Aorta (tissue), 5 donors: ENCODE measurements at places on chromosomes 2 and 18. TPM values are rescaled to one million over a fixed set of nuclear protein-coding genes. Genes with fewer than 3 reads are reported as not detected.

The GPR17 gene
- total RNA-seq: not detected

The POTEJ gene
- total RNA-seq: not detected

The GTF2A1L gene
- not detected for total RNA-seq

The CCDC121 gene
- 2.2 TPM for total RNA-seq

The DIS3L2 gene
- total RNA-seq: 28.4 TPM

The DCC gene
- total RNA-seq: 0.78 TPM

The MAP3K20 gene
- 109 TPM for total RNA-seq

DNA sequence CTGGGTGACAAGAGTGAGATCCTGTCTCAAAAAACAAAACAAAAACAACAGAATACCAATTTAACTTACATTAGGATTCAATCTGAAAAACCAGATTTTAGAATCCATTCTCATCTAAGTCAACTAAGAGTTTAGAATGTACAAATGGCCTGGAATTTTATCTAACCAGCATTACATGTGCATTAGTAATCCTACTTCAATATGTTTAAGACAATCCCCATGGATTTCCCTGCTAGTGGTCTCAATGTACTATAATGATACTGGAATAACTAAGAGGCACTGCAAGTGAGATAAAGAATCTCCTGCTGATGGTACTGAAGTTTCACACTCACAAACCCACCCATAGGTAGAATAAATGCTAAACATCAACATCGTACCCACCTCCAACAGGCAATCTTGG, 53.9 kb upstream of the DNER start:
- no peaks in the 10 kb centered on the region for H3K4me1 ChIP-seq
- no peak overlapping the region for H3K27ac ChIP-seq
- DNase-seq: no peak
- peaks cover 11% of the 10 kb centered on the region for H3K36me3 ChIP-seq

GRCh38 chr2:1694371-1695271, 49.7 kb downstream of the PXDN start:
- DNase-seq: peak; percentile 19
- H3K36me3 ChIP-seq: peaks cover 6% of the 10 kb centered on the region
- no peak overlapping the region for H3K4me3 ChIP-seq

- no peaks in the 10 kb centered on the region for H3K36me3 ChIP-seq
- H3K4me1 ChIP-seq: no peaks in the 10 kb centered on the region
- no peak for DNase-seq
- H3K27ac ChIP-seq: no peak overlapping the region
- no peak overlapping the region for H3K4me3 ChIP-seq
- no peaks in the 10 kb centered on the region for H3K27me3 ChIP-seq
These were observed 37.6 kb upstream of the RIOK3 start for GRCh38 chr18:23415515-23415914.

DNA sequence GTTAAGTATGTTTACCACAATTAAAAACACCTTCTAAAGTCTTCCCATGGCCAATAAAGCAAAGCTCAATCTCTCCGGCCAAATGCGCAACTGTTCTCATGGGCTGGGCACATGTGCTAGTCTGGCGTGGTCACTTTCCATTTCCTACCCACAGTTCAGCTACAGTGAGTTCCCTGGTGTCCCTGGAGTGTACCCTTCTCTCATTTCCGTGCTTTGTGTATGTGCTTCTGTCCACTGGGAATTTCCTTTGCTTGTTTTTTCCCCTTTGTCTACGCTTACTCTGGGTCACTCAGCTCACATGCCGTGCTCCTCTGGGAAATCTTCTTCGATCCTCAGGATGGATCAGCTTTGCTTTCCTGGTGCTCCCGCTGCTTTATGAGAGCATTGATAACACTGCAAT, 69.6 kb upstream of the GYPC start:
- no peaks in the 10 kb centered on the region for H3K36me3 ChIP-seq
- no peaks in the 10 kb centered on the region for H3K4me1 ChIP-seq
- H3K27ac ChIP-seq: no peak overlapping the region
- no peak overlapping the region for H3K4me3 ChIP-seq
- H3K27me3 ChIP-seq: no peaks in the 10 kb centered on the region

- H3K36me3 ChIP-seq: no peaks in the 10 kb centered on the region
- H3K4me3 ChIP-seq: no peak overlapping the region
- no peaks in the 10 kb centered on the region for H3K27me3 ChIP-seq
- no peaks in the 10 kb centered on the region for H3K4me1 ChIP-seq
- no peak overlapping the region for H3K27ac ChIP-seq
- DNase-seq: no peak
These were observed 2.6 kb downstream of the C2orf72 start for GRCh38 chr2:231039821-231040364.

DNA sequence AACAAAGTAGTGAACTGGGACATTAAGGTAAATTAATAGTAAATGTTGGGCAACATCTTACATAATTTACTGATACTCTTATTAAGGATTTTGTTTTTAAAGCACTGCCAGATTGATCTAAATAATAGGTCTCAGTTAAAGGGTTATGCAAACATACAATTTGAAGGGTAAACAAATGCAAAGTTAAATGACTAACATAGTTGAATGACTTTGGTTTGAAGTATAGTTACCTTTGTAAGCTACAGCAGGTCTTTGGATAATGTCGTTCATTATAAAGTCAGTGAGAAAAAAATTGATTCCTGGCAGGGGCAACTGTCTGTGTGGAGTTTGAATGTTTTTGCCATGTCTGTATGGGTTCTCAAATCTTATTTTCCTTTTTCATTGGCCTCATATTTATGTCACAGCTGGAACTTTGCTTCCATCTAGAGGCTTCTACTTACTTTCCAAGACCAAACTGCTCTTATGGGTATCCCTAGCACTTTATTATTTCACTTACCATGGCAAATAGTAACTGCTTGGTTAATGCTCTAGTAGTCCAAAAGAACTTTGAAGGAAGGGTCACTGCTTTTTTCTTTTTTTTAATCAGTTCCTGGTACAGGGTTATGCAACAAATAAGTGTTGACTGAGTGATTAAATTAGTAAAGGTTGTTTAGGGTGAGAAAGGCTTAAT, 107.8 kb downstream of the NBEAL1 start:
- no peak overlapping the region for H3K27ac ChIP-seq
- DNase-seq: no peak
- H3K4me3 ChIP-seq: no peak overlapping the region
- no peaks in the 10 kb centered on the region for H3K4me1 ChIP-seq
- no peaks in the 10 kb centered on the region for H3K36me3 ChIP-seq

DNA sequence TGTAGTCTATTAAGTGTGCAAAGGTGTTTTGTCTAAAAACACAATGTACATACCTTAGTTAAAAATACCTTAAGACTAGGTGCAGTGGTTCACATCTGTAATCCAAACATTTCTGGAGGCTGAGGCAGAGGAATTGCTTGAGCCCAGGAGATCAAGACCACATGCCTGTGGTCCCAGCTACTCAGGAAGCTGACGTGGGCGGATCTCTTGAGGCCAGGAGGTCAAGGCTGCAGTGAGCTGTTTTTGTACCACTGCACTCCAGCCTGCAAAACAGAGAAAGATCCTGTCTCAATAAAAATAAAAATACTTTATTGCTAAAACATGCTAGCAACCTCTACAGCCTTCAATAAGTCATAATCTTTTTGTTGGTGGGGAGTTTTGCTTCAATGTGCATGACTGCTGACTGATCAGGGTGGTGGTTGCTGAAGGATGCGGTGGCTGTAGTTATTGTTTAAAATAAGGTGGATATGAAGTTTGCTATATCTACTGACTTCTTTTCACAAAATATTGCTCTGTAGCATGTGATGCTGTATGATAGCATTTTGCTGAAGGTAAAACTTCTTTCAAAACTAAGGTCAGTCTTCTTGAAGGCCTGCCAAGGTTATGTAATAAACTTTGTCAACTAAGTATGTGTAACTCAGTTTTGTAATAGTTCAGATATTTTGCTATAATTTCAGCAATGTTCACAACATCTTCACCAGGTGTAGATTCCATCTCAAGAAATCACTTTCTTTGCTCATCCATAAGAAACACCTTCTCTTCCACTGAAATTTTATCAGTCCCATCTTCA, 1238.0 kb upstream of the NRXN1 start:
- no peak for DNase-seq
- no peak overlapping the region for H3K27ac ChIP-seq
- no peak overlapping the region for H3K4me3 ChIP-seq
- H3K36me3 ChIP-seq: no peaks in the 10 kb centered on the region
- no peaks in the 10 kb centered on the region for H3K4me1 ChIP-seq

DNA sequence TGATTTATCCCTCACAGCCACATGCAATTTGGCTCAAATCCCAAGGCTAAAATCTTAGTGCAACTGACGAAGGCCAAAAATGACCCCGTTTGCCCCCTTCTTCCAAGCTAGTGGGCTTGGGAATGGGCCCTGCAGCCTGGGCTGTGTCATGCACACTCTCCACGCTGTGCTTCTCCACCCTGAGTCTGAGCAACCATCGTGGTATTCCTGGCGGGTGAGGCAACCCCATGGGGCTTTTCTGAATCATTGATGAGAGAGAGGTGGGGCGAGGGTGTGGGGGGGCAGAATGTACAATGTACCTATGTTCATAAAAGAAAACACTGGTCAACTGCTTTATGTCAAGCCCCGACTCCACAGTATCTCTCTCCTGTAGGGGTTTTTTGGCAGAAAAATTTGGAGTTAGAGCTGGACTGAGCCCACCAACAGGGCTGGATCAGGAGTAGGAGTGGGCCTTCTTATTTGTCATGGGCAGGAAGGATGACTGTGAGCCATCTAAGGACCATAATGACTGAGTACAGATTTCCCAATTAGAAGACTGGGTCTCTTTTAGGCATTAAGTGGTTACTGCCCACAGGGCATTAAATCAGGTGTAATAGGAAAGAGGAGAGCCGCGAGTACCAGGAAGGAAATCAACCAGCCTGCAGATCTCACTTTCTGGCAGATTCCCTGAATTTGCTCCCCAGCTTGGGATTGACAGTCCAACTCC, 8.9 kb downstream of the SULT1C2 start:
- H3K4me3 ChIP-seq: no peak overlapping the region
- no peak overlapping the region for H3K27ac ChIP-seq
- no peaks in the 10 kb centered on the region for H3K4me1 ChIP-seq
- DNase-seq: no peak

GRCh38 chr2:120415060-120415459, 69.1 kb downstream of the INHBB start:
- H3K4me3 ChIP-seq: no peak overlapping the region

DNA sequence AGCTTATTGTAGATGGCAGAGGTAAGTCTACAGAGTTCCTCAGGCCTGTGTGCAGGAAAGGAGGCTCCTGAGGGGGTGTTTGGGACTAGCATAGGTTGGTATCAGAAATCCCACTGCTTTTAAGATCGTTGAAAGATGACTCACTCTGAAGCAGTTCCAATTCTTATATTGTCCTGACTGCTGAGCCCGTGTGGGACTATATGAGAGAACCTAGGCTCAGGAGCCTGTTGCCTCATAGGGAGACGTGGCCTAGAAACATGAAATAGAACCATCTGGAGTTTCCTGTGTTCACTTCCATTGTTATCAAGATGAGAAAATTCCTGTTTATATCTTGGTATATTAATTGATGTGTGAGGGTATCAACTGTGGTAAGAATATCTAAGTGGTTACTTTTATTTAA, 5.7 kb downstream of the CCT7 start:
- DNase-seq: no peak
- no peak overlapping the region for H3K27ac ChIP-seq
- H3K4me1 ChIP-seq: no peaks in the 10 kb centered on the region
- H3K36me3 ChIP-seq: no peaks in the 10 kb centered on the region
- H3K4me3 ChIP-seq: no peak overlapping the region

- peaks cover 4% of the 10 kb centered on the region for H3K36me3 ChIP-seq
- no peak overlapping the region for H3K27ac ChIP-seq
- no peak overlapping the region for H3K4me3 ChIP-seq
- no peak for DNase-seq
- H3K4me1 ChIP-seq: no peaks in the 10 kb centered on the region
These were observed 29.1 kb downstream of the UXS1 start for GRCh38 chr2:106165029-106165428.

GRCh38 chr18:23487738-23488570, 15.4 kb upstream of the RMC1 start:
- DNase-seq: peak; percentile 62
- no peaks in the 10 kb centered on the region for H3K4me1 ChIP-seq
- no peaks in the 10 kb centered on the region for H3K27me3 ChIP-seq
- H3K36me3 ChIP-seq: no peaks in the 10 kb centered on the region
- peak overlapping the region; percentile 8 for H3K4me3 ChIP-seq

GRCh38 chr2:157500334-157500733, 56.4 kb upstream of the CYTIP start:
- H3K36me3 ChIP-seq: no peaks in the 10 kb centered on the region
- H3K27me3 ChIP-seq: no peaks in the 10 kb centered on the region
- no peaks in the 10 kb centered on the region for H3K4me1 ChIP-seq
- DNase-seq: no peak

DNA sequence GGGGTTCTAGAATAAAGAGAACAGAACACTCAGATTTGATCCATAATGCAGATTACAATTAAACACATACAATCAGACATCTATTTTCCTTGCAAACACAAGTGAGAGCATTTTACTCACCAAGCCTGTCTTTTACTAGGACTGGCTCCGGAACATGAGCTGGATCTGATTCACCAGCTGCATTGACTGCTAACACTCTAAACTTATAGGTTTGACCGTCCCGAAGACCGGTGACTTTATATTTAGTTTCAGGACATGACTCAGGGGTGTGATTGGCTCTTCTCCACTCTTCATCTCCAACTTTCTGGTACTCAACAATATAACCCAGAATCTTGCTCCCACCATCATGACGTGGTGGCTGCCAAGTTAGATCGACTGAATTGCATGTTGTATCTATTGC, 112.4 kb downstream of the PLEKHA3 start:
- DNase-seq: no peak
- H3K27me3 ChIP-seq: no peaks in the 10 kb centered on the region
- no peak overlapping the region for H3K4me3 ChIP-seq
- peaks cover 2% of the 10 kb centered on the region for H3K36me3 ChIP-seq
- no peak overlapping the region for H3K27ac ChIP-seq
- no peaks in the 10 kb centered on the region for H3K4me1 ChIP-seq

- no peaks in the 10 kb centered on the region for H3K4me1 ChIP-seq
- no peak overlapping the region for H3K27ac ChIP-seq
- H3K27me3 ChIP-seq: no peaks in the 10 kb centered on the region
- H3K36me3 ChIP-seq: no peaks in the 10 kb centered on the region
- DNase-seq: no peak
These were observed 2031.3 kb upstream of the CELF4 start for GRCh38 chr18:39596891-39597290.

DNA sequence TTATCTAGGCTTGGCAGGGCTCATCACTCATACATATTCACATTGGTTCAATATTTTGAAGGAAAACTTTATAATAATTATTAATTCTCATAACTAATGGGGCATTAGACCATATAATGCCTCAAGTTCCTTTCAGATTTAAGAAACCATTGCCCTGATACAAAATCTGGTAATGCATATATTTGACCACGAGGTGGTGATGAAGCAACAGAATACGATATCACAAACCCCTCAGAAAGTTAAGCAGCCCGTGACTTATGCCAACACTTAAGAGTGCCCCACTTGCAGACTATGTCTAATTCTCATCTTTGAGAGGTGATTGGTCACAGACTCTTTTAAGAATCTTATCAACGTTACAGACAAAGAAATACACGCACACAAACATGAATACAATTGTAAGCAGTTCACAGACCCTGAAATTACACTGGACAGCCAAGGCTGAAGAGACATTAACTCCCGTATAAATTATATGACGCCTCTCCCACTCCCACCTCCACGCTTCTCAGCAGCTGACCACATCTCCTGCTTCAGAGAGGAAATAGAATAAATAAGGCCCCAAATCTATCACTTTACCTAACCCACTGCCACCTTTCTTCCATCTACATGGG, 20.7 kb upstream of the DNAH6 start:
- no peaks in the 10 kb centered on the region for H3K4me1 ChIP-seq
- no peaks in the 10 kb centered on the region for H3K36me3 ChIP-seq
- H3K27me3 ChIP-seq: no peaks in the 10 kb centered on the region
- no peak for DNase-seq
- H3K4me3 ChIP-seq: no peak overlapping the region
- H3K27ac ChIP-seq: no peak overlapping the region

- no peak for DNase-seq
- no peak overlapping the region for H3K27ac ChIP-seq
These were observed 19.0 kb downstream of the KRCC1 start for GRCh38 chr2:88036606-88037005.
